ENCODE measurements at places on chromosomes 4 and X.

GRCh38 chrX:129653181-129653970, 1.4 kb downstream of the APLN start:
- DNase-seq, result no peak

GRCh38 chr4:76590798-76591281, 155.8 kb downstream of the SHROOM3 start:
- no peak for DNase-seq

DNA sequence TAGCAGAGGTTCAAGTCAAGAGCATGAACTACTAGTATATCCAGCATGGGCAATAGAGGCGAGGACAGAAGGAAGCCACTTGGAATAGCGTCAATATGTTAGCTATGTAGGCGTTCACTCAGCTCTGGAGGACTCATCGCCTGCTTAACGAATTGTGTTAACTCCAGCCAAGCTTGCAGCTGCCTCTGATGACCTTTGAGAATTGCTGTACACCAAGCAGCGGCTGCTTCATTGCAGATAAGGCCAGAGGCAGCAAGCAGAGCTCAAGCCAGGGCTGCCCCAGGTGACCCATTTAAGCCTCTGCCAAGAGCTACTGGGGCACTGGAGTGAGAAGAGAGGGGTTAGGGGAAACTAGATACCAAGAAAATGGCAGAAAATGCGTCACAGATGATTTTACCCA, 160.2 kb upstream of the IGFBP7 start:
- no peak for DNase-seq

GRCh38 chr4:111952688-111953087, 192.6 kb upstream of the FAM241A start:
- no peak for DNase-seq

GRCh38 chr4:174100910-174101309, 182.6 kb downstream of the FBXO8 start:
- DNase-seq, result no peak

DNA sequence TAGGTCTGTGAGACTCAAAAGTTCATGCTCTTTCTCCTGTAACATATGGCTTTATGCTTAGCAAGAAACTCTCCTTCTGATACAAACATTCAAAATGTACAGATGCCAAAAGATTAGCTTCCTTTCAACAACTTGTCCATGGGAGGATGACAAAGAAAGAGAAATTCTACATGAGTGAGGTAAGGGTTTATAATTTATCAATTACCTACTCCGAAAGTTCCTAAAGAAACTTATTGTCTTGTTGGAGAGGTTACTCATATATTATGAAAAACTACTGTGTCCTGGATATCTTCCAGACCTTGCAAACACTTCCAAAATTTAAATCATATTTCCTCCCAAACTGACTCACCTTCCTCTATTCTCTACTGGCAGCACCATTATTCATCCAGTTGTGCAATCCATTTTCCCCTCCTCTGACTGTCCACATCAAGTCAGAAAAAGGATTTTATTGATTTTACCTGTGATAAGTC, 65.1 kb downstream of the ENPEP start:
- DNase-seq, result no peak

- peak; percentile 56 for DNase-seq
These were observed 51.3 kb upstream of the NFKB1 start for GRCh38 chr4:102449751-102450352.

DNA sequence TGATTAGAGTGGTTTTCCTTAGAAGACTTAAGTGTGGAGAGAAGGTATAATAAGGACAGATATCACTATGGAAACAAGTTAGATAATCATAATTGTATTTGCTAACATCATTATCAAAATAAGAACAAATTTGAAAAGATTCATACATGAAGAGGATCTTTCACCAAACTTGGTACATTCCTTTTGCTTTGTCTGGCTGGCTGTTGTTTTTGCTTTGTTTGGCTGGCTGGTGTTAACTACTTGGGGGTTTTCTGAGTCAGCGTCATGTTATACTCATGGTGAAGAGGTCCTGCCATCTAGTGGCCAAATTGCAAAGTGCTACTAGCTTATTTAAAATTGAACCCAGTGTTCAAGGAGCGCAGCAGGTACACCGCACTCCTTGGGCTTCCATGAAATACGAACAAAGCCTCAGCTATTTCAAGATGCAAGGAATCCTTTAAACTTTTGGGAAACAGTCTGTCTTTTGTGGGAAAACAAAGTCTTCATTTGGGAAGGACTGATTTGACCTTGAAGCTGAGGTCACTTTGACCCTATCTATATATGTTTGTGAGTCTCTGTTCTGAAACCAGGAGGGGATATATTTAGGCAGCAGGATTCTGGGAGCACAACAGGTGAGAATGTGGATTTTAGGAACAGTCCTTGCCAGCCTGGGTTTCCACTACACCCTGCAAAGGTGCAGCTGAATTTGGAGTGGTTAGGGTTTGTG, 129.7 kb downstream of the PLS3 start:
- peak; percentile 5 for DNase-seq

- no peak for DNase-seq
These were observed 136.8 kb downstream of the ADGRL3 start for GRCh38 chr4:61336916-61337315.

DNA sequence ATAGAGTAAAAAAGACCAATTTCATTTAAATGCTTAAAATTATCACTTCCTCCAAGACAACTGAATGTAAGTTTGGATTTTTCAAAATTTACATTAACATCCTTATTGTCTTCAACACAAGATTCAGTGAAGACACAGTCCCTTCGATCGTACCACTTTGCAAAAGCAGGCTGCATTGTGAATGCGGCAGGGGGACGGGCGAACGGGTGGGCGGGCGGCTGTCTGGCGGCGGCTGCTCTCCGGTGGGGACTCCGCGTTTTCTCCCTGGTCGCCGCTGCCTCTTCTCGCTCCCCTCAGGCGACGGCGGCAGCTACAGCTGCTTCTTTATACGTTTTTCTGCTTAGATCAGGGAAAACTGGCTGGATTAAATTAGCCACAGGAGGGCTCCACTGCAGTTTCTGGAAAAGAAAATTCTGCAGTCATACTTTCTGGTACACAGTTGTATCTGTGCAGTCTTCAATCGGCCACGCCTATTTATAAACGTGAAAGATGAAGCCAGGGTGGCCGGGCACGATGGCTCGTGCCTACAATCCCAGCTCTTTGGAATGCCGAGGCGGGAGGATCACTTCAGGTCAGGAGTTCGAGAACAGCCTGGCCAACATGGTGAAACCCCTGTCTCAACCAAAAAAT, 33.9 kb upstream of the HPF1 start:
- DNase-seq, result peak; percentile 30

DNA sequence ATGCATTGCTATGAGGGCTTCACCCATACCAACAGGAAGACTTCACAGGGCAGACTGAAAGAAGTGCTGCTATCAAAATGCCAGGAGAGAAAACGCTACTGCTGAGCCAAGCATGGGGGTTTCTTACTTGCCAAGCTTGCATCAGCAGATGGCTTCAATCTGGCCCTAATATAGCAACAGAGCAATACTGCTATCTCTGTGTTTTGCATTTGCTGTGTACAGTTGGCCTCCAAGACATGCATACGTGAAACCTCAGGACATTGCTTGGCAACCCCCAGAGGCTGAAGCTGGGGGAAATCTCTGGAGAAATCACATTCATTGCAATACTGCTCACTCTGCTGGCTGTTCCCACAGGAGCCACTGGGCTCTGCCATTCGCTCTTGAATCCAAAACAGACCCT, 127.2 kb upstream of the GPC4 start:
- no peak for DNase-seq

DNA sequence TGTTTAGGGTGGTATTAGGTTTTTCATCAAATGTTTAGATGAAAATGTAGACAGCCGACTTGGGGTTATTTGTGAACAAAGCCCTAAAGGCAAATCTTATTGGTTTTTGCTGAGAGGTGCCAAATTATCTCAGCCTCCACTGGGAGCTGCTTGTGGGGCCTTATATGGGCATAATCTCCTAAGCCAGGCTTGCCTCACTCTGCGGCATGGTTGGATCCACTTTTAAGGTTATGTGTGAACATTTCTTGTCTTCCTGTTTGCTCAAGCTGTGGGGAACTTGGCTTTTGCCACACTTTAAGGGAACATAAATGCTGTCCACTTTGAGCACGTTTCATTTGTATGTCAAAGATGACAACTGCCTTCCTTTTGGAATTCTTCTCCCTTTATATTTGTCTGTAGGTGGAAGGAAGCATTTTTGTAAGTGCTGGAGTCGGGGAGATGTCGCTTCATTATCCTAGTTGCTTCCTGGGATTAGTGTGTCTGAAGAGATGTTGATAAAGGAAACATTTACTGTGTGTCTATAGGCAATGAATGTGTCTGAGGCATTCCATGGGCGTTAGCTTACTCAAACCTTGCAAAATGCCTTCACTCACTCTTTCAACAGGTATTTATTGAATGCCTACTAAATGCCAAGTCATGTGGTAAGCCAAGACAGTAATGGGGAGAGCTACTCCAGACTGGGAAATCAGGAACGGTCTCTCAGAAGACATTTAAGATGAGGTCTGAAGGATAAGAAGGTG, 78.3 kb downstream of the SLC9A6 start:
- DNase-seq, result no peak

- DNase-seq, result no peak
These were observed 36.4 kb downstream of the TMEM150C start for GRCh38 chr4:82525307-82525911.

DNA sequence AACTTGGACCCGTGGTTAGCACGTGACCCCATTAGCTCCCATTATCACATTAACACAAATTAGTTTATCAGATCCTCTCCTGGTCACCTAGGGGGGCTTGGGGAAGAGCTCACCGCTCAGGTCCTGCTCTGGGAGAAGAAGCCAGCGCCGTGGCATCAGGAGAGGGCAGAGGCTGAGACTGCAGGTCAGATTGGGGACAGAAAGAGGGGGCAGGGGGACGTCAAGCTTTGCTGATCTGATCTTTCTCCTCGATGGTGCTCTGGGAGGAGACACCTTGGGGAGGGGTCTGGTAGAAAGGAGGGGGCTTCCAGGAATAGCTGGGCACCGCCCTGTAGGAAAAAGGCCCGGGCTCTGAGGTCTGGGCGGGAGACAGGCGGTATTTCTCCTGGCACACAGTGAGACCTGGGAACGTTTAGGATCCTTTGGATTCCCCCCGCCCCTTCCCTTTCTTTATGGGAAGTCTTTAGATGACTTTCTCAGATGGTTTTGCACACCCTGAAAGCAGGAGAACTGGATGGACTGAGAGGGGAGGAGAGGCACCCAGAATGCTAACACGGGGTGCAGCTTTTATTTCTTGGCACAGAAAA, 9.1 kb upstream of the ELF4 start:
- DNase-seq, result no peak

GRCh38 chr4:101101072-101101471, 246.3 kb downstream of the PPP3CA start:
- no peak for DNase-seq

GRCh38 chrX:96771486-96771885, 86.8 kb downstream of the DIAPH2 start:
- no peak for DNase-seq

GRCh38 chr4:114316789-114317188, 281.8 kb upstream of the UGT8 start:
- DNase-seq, result no peak

- DNase-seq, result no peak
These were observed 75.5 kb upstream of the SLC39A8 start for GRCh38 chr4:102420563-102421398.
